ENCODE measurements at places on chromosomes 7 and 10.

DNA sequence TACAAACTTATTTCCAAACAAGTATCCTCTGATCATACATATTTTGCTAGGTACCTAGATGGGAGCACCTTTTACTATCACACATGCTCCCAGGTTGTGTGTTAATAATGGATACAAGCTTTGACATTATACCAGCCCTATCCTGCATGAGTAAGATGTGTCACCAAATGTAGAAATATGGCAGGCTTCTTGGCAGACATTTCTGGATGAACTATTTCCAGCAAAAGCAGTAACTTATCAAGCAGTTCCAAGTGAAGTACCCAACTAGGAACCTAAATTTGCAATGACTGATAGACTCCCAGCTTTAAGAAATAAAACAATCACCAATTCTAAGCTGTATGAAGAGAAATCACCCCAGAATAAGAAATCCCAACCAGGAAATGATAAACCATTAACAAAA is 103.7 kb upstream of the TMEM72 start:
- DNase-seq, result no peak

DNA sequence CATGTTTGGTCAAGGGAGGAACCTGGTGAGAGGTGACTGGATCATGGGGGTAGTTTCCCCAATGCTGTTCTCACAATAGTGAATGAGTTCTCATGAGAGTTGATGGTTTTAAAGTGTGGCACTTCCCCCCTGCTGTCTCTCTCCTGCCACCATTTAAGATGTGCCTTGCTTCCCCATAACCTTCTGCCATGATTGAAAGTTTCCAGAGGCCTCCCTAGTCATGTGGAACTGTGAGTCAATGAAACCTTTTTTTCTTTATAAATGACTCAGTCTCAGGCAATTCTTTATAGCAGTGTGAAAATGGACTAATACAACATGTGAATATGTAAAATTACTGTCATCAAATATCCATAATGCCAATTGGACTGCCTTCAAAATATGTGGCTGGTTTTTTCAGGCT is 165.5 kb upstream of the TARP start:
- no peak for DNase-seq

GRCh38 chr7:96080027-96080426 is 241.9 kb downstream of the SLC25A13 start:
- DNase-seq, result no peak

- DNase-seq, result no peak
These were observed 15.2 kb downstream of the PIP start for GRCh38 chr7:143147070-143147469.

DNA sequence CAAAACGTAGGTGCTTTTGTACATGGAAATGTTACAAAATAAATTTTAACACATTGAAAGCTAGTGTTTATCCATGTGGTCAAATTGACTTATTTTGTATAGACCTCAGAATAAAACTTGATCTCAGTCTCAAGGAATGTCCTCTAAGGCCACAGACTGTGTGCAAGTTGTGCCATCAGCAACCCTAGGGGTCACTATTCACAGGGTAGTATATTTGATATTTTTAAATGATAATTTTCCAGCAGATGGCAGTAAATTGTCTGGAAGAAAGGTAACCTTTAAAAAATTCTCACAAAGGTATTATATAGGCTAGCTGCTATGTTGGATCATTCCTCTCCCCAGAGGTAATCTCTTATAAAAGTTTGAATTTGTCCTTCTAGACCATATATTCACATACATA is 12.9 kb upstream of the SNX10 start:
- no peak for DNase-seq

GRCh38 chr10:63825111-63825510 is 303.9 kb downstream of the REEP3 start:
- no peak for DNase-seq

DNA sequence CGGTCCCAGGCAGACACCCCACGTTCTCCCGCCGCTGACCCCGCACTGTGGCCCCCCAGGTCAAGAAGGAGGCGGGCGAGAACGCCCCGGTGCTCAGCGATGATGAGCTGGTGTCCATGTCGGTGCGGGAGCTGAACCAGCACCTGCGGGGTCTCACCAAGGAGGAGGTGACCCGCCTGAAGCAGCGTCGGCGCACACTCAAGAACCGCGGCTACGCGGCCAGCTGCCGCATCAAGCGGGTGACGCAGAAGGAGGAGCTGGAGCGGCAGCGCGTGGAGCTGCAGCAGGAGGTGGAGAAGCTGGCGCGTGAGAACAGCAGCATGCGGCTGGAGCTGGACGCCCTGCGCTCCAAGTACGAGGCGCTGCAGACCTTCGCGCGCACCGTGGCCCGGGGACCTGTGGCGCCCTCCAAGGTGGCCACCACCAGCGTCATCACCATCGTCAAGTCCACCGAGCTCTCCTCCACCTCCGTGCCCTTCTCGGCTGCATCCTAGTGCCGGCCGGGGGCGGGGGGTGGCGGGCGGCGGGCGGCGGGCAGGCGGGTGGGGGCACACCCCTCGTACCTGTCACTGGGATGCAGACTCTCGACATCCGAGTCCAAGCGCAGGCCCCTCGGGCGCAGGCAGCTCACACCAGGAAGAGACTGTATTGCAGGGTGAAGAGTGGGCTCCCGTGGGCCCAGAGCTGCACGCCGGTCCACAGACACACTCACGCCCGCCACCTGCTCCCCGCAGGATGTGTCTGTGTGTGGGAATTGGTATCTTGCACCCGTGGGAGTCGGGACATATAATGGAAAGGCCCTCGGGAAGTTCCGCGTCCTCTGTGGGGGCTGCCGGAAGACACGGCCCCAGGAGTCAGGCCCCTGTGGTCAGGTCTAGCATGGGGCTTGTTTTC is 9.6 kb downstream of the MAFK start:
- DNase-seq, result no peak

- no peak for DNase-seq
These were observed 23.7 kb upstream of the SEPTIN7 start for GRCh38 chr7:35777121-35777520.

DNA sequence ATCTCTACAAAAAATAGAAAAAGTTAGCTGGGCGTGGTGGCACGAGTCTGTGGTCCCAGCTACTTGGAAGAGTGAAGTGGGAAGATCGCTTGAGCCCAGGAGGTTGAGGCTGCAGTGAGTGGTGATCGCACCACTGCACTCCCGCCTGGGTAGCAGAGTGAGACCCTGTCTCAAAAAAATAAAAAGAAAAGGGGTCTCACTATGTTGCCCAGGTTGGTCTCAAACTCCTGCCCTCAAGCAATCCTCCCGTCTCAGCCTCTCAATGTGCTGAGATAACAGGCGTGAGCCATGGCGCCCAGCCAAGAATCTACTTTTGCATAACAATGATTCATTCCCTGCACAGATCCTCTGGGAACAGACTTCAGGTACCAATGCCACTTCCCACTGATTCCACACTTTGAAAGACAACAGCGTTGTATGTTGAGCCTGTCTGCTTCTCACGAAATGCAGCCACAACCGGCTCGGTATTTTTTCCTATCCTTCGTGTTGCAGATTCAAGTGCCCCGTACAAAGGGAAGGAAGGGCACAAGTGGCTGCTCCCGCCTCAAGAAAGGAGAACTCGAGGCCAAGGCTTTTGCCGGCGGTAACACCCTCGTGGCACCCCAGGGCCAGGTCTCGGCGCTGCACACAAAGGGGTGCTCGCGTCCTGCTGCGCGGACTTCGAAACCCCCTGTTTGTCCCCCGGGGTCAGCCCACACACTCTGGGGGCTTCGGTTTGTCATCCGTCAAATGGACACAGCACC is 745 bp downstream of the DAGLB start:
- DNase-seq, result no peak

GRCh38 chr10:103620891-103621782 is 127.6 kb downstream of the NEURL1 start:
- no peak for DNase-seq

- DNase-seq, result no peak
These were observed 51.1 kb upstream of the IL6 start for GRCh38 chr7:22675917-22676343.

- DNase-seq, result no peak
These were observed 274.6 kb downstream of the ELFN1 start for GRCh38 chr7:1944619-1945210.

DNA sequence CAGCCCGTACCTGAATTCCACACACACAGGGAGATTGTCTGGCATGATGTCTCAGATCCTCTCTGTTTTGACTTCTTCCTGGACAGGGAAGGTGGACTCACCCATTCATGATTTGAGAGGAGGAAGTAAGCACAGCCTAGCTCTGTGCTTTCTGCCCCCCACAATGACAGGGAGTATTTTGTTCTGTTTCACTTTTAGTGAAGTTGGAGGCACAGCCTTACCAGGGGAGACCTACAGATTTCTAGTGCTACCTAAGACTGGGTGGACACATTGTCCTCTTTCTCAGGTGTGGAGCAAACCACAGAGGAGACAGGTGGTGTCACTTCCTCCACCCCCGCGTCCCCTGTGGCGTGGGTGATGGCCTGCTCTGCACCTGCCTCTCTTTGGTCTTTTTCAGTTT is 408.6 kb upstream of the PFKP start:
- no peak for DNase-seq

DNA sequence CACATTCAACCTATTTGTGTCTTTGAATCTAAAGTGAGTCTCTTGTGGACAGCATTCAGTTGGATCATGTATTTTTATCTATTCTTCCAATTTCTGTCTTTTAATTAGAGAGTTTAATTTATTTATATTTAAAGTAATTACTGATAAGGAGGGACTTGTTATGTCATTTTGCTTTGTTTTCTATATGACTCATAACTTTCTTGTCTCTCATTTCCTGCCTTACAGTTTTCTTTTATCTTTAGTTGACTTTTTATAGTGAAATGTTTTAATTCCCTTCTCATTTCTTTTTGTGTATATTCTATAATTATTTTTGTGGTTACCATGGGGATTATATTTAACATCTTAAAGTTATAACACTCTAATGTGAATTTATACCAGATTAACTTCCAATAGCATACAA is 7.3 kb upstream of the ZNF518A start:
- no peak for DNase-seq
